LNCaP clone FGC (cell line): ENCODE measurements at places on chromosomes 7 and 10.

DNA sequence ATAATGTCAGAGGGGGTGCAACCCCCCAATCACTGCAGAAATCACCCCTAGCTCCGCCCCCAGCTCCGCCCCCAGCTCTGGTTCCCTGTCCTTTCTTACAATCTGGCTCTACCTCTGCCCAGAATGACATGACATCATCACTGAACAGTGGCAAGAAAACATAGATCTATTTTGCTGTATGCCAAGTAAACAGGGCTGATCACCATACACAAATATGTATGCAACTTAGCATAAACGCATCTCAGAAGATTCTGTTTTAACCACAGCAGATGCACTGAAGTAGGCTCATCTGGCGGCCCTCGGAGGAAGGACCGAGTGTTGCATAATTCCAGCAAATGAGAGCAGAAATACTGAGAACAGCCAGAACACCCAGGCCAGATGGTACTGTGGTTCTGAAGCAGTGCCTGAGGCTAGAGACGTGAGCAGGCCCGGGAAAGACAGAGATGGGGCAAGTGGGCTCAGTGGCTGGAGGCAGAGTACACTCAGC, 293.3 kb upstream of the KLF14 start:
- no peak for DNase-seq

- no peak for DNase-seq
Measured at GRCh38 chr10:21758696-21759095, 224.7 kb downstream of the MLLT10 start.

DNA sequence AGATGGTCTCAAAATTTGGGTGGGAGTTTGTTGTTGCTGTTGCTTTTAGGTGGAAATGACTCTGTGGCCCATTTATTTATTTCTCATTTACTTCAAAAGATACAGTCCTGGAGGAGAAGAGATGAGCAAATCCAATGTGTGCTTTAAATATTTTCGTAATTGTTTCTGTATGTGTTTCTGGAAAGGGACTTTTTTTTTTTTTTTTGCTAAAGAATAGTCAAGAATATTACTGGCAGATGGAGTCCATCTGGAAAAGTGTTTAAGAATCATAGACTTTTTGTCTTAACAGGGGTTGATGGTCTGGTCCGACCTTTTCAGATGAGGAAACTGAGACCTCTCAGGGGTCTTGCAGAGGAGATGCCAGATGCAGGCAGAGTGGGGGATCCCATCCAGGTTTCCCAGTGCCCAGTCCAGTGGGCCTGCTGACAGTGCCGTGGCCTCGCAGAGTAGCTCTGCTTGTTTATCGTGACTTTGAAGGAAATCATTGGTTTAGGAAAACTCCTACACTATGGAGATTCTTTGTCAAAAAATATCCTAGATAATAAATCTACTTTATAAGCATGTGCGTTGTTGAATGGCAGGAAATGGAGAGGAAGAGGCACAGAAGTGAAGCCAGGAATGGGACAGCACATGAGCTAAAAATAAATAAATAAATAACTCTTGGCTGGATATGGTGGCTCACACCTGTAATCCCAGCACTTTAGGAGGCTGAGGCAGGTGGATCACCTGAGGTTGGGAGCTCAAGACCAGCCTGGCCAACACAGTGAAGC, 164.3 kb upstream of the SVIL start:
- DNase-seq: no peak

DNA sequence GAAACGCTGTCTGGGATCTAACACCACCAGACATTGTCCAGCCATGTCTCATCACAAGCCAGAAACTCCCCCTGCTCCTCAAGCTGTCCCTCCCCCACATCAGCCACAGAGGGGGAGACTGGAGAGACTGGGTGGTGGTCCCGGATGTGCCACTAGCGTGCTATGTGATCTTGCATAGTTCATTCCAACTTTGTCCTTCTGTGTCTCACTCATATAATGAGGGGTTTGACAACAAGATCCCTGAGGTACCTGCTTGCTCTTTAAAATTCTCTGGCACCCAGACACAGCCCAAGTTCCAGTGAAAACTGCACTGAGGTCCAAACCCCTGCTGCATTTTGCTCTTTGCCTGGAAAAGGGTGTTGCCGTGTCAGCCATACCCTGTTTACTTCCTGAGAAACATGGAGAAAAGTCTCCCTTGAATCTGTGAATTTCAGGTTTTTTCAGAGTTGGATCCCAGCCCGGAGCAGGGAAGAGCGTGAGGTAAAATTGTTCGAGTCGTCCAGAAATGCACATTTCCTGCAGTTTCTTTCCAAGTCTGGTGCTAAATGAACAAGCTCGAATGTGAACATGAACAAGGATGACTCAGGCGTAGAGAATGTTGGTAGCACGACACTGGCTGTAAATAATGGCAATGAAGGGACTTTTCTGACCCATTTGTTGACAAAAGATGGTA, 156.6 kb downstream of the CCDC3 start:
- peak; percentile 6 for DNase-seq

- DNase-seq: no peak
Measured at GRCh38 chr10:8061274-8062211, 7.1 kb downstream of the GATA3 start.

DNA sequence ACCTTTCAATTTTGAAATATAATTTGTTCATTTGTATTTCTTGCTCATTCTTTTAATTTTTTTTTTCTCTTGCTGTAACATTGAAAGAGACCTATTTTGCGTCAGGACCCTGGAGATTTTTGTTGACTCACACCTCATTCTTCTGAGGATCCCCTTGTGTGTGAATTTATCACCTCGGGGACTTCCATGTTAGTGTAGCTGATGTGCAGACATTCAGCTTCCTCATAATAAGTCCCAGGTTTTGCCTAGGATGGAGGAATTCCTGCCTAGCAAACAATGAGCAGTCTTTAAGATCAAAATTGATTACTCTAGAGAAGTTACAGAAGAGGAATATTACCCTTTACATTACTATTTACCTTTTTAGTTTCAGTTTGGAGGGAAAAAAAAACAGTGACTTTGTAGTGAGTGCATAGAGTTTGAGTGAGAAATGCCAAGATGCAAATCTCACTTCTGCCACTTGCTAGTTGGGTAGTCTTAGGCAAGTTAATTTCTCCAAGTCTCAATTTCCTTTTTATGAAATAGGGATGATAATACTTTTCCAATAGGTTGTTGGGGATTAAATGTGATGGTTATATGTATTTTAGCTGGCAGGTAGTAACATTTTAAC, 14.3 kb downstream of the TES start:
- DNase-seq: no peak

DNA sequence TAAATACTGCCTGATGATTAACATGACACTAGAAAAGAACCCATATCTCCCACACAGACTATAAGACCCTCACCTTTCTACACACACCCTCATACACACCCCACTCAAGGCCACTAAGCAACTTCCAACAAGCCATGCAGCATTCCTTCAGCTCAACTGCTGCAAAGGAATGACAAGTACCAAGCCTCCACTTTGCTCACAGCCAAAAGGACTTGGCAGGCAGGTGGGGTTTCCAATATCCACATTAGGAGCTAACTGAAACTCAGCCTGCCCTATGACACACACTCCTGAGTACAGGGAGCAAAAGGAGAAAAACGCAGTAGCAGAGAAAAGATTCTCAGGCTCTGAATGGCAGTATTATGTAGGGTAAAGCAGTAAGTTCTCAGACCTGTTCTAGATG, 13.4 kb downstream of the USP54 start:
- DNase-seq: peak; percentile 88

DNA sequence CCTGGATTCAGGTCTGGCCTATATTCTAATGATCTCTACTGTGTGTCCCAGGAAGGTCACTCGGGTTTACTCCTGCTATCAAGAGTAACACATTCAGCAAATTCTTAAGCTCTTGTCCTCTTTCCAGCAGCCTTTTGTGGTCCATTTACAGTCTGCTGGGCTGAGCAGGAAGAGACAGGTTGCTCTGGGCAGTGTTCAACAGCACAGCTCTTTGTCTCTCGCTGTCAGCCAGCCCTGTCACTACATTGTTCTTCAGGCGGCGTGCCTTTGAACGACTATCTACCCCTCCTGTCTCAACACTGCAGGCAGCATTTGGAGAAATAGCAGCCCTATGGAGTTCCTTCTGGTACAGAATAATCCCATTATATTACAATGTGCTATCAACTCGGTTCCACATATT, 192.2 kb upstream of the TBX20 start:
- DNase-seq: no peak

DNA sequence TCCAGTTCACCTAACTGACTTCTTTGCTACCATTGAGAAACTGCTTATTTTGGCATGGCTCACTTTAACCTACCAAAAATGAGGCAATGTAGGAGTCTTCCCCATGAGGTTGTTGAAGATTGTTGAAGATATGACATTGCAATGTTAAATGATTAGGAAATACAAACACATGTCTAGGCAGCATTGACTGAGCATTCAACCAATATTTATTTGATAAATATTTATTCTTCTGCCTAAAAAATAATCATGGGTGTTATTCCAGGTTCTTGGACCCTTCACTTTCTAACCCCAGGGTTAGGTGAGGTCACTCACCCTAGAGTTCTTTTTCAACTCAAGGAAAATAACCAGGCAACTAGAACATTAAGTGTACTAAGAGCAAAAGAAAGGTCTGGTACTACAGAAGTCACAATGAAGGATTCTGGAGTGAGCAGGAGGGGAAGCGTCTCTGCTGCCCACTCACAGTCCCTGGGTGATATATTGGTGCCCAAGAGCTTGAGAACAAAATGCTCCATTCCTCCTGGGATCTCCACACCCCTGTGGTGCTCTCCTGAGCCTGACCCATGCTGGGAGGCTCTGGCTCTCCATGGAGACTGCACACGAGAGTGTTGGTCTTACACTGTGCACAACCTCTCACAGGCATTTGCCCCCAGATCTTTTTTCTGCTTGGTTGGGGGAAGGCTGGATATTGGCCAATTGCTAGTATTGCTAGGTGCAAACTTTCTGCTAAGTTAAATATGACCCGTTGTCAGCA, 123.4 kb downstream of the SPAG6 start:
- DNase-seq: peak; percentile 26

GRCh38 chr10:72126184-72126871, 38.0 kb upstream of the SPOCK2 start:
- DNase-seq: no peak

GRCh38 chr7:134902058-134902457, 84.2 kb upstream of the AGBL3 start:
- no peak for DNase-seq

DNA sequence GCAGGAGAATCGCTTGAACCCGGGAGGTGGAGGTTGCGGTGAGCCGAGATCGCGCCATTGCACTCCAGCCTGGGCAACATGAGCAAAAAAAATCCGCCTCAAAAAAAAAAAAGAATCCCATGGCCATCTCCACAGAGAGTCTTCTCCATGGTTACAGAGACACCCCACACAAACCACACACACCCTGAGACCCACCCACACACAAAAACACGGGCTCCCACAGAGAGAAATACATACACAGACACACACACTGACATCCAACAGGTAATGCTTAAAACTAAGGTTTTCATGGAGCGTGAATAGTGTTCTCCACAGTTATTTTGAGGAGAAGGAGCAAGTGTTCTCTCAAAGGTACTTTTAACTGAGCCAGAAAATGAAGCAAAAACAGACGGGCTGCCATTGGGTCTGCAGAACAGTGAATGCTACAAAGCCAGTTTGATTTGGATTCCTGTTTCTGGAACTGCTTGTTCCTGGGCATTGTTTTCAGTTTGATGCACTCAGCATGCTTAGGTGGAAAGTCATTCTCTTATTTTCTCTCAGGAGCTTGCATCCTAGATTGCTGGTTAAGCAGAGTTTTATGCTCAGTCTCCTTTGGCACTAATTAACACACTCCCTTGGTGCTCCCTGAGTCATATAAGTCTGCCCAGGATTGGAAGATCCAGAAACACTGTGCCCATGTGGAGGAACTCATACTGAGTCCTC, 15.4 kb downstream of the AHCYL2 start:
- no peak for DNase-seq

GRCh38 chr10:35387768-35388167, 51.5 kb downstream of the CCNY start:
- peak; percentile 43 for DNase-seq

DNA sequence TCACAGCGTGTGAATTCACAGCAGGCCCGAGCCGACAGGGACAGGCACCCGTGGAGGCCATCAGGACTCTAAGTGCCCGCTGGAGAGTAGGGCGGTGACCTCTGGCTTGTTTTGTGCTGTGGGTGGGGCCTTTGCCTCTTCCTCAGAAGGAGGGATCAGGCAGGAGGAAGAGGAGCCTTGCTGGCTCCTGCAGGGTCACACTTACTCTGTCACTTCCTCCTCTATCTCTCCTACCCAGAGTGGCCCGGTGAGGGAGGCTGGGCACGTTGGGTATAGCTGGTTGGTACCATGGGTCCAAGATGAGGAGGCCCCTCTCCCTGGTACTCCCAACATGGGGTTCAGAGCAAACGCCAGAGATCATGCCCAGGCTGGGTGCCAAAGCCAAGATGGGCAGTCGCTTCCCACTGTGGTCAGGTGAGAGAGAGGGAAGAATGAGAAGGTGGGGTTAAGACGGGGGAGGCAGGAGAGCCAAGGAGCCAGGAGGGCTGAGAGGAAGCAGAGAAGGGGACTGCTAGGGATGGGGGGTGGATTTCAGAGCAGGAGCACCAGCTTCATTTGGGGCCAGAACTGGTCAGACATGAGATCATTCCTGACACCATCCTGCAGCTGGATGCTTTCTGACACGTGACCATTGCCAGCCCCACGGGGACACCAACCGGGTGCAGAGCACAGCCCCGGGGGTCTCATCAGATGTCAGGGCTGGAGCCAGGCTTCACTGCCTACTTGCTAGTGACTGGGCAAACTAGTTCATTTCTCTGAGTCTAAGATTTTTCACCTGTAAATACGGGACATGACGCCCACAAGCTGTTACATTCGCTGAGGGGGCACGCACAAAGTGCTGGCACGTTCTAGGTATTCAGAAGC, 54.8 kb upstream of the CACUL1 start:
- no peak for DNase-seq
